Stimulated activated CD8-positive, alpha-beta memory T cell treated with anti-CD3 and anti-CD28 coated beads, Interleukin-4, amount 100 ng/mL, for 4 hours (primary cell): ENCODE measurements at places on chromosomes 2 and 18.

GRCh38 chr2:183383854-183384253 is 259.6 kb downstream of the NUP35 start:
- no peak for DNase-seq

GRCh38 chr2:43766006-43766405 is 7.8 kb upstream of the DYNC2LI1 start:
- DNase-seq, result no peak

DNA sequence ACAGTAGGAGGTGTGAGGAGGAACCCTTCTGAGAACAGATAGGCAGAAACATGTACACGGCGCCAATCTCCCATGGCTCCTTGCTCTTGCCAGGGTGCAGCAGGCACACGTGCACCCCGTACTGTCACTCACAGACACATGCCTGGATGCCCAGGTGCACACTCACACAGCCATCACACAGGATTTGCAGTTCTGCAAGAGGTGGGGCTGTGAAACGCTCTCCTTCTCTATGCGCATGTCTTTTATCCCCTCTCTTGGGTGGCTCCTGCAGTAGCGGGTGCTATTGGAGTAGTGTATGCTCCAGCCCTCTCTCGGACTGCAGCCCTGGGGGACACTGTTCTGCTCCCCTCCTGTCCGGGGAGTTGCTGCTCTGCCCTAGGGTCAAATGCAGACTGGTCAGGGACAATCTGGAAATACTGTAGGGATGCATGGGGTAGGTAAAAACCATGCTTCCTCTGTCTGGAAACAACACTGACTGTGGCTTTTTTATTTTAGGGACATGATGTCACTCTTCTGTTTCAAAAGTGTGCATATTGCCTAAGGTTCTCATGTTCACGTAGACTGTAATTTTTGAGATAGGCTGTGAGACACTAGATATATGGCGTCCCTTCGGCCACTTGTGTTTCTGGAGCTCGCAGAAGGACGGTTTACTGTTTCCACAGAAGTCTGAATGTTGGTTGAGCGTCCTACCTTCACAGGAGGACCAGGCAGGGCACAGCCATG is 118.5 kb downstream of the PRKCE start:
- DNase-seq, result no peak

GRCh38 chr2:15746703-15747550 is 155.3 kb downstream of the DDX1 start:
- DNase-seq, result no peak
